ENCODE measurements at places on chromosomes 2 and 18.

GRCh38 chr2:64115808-64116598 is 28.2 kb downstream of the PELI1 start:
- DNase-seq: no peak

- no peak for DNase-seq
Measured at GRCh38 chr2:152033011-152033925, 65.6 kb downstream of the CACNB4 start.

DNA sequence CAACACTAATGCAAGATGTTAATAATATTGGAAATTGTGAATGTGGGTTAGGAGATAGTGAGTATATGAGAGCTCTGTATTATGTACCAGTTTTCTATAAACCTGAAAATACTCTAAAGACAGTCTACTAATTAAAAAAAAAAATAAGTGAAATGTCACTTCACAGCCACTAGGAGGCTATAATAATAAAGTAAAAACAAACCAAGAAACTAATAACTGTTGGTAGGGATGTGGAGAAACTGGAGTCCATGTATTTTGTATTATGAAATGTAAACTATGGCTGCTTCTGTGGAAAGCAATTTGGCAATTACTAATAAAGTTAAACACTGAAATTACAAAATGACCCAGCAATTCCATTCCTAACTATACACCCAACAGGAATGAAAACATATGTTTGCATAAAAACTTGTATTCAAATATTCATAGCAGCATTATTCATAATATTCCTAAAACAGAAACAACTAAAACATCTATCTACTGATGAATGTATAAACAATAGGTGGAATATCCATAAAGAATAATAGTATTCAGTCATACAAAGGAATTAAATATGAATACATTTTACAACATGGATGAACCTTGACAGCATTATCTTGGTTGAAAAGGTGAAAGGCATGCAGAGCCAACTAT is 36.2 kb downstream of the CCDC178 start:
- DNase-seq: no peak

DNA sequence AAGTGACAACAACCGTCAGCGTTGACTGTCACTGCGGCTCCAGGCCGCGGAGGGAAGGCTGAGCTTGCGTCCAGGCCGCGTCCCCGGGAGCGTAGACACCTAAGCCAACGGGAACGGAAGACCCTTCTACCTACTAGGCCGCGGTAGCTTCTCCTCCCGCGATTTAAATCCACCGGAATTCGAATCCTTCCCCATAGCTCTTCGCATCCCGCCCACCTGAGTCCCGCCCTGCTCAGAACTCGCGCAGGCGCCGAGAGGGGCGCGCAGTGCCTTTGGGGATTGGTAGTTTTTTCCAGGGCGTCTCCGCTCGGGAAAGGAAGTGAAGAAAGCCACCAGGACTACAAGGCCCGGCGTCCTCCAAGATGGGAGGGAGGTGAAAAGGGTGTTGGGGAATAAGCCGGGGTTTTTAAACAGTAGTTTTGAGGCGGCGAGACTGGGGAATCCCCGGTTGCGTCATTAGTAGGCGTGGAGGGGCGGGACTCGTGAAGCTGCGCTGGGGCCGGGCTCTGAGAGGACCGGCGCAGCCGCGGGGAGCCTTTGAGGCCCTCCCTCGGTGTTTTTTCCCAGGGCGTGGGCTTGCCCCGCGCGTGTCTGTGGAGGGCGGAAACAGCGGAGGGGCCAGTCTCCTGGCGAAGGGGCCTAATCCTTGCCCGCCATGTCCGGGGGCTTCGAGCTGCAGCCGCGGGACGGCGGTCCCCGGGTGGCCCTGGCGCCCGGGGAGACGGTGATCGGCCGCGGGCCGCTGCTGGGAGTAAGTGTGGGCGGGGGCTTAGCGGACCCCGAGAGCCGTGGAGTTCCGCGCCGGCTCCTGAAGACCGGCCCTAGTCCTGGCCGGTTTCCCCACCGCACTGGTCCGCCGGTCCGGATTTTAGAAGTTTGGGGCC is at the start of the genes APLF and FBXO48:
APLF (plus strand) TSS at position 509 of the 884 bp plus-strand sequence; CDS start at position 656, 147 bp downstream.
FBXO48 (minus strand) TSS at position 218 of the 884 bp plus-strand sequence. CDS start 2,149 bp downstream, outside the sequence.
- DNase-seq: peak; percentile 99

DNA sequence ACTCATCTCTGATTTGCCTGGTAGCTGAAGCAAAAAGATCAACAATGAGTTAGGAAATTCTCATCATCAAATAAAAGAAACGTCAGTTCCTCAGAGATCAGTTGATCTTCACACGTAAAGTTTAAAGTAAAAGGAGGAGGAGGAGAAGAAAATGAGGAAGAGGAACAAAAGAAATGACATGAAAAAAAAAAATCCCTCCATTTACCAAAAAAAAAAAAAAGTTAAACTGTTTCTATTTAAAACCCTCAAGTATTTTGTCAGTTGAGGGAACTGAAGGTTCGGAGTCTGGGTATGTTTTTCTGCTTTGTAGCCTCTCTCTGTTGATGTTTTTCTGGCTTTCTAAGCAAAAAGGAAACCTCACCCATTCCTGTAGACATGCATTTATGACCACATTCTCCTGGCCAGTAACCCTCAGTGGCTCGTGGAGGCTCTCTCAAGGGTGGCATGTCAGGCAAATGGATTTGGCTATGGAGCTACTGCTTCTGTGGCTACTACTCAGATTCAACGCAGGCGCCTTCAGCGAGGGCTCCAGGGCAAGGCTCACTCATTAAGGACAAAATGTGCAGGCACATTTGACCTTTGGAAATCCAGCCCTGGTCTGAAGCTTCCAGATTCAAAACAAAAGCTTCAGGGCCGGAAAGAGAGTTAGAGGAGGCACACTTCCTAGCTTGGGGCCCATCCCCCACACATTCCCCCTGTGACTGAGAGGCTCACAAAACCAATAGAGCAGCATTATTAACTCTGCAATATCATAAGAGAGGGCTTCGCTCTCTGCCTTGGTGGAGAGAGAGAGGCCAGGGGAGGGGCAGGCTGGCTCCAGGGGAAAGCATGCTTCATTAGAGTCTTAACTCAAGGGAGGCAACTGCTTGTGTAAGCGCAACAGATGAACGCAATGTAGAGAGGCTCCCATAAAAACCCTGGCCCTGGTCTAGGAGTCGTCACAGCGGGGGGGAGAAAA is 22.3 kb downstream of the KLF7 start:
- peak; percentile 93 for DNase-seq

- DNase-seq: no peak
Measured at GRCh38 chr2:236986524-236987330, 99.0 kb upstream of the COPS8 start.

DNA sequence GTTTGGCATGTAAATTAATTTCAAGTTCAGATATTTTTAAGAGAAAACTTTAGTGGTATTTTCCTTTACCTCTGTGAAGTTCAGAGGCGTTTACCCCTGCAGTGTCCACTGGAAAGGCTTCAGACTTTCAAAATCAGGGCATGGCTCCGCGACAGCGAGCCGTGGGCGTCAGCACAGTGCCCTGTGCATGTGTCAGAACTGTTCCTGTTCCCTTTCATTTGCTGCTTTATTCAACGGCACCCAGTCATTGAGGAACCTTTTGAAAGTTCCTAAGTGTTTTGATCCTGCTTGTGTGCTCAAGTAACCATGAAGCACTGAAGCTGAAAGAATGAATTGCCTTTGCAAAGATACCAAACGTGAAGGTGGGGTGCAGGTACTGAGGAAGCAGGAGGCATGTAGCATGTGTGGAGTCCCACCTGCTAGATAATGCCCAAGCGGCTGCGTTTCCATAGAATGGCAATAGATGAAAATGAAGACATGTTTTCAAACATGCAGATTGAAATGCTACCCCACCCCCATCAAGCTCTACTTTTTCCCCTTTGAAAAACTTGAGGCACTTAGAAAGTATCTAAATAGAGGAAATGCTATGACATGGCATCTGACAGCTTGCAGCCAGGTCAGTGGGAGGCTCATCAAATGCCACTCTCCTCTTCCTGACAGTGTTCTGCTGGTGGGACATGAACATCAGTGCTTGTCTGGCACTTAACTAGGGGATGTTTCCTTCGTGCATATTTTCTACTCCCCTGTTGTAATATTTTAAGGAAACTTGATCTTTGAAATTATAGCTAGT is 148.6 kb downstream of the ZNF236 start:
- DNase-seq: no peak

- DNase-seq: no peak
Measured at GRCh38 chr18:31835528-31836133, 75.0 kb upstream of the SLC25A52 start.

- DNase-seq: no peak
Measured at GRCh38 chr2:44186810-44187209, 18.1 kb downstream of the PPM1B start.

- DNase-seq: no peak
Measured at GRCh38 chr2:65658881-65659280, 226.5 kb upstream of the SPRED2 start.

- DNase-seq: no peak
Measured at GRCh38 chr2:180208841-180209240, 201.7 kb upstream of the CWC22 start.

GRCh38 chr2:86295066-86295465 is 42.4 kb downstream of the REEP1 start:
- no peak for DNase-seq

- no peak for DNase-seq
Measured at GRCh38 chr18:23350188-23350587, 102.9 kb upstream of the RIOK3 start.

- no peak for DNase-seq
Measured at GRCh38 chr18:55821219-55821618, 233.2 kb upstream of the TCF4 start.

GRCh38 chr2:25253153-25253626 is 84.8 kb upstream of the POMC start:
- no peak for DNase-seq
